Renal pelvis (tissue), 12 donors: ENCODE measurements at places on chromosomes 7 and 10. TPM values are rescaled to one million over a fixed set of nuclear protein-coding genes. Genes with fewer than 3 reads are reported as not detected.

PRSS37 gene
- polyA plus RNA-seq, result 0.74 TPM

VAX1 gene
- not detected for polyA plus RNA-seq

TMEM196 gene
- not detected for polyA plus RNA-seq

MSMB gene
- not detected for polyA plus RNA-seq

TMEM60 gene
- 29.7 TPM for polyA plus RNA-seq

MYOZ1 gene
- polyA plus RNA-seq, result 6.0 TPM

IDI2 gene
- not detected for polyA plus RNA-seq

SPDYE2 gene
- 16.6 TPM for polyA plus RNA-seq

CALHM3 gene
- polyA plus RNA-seq, result not detected

GHITM gene
- polyA plus RNA-seq, result 164 TPM
